Activated CD8-positive, alpha-beta memory T cell treated with anti-CD3 and anti-CD28 coated beads, Interleukin-2, amount 50 U/mL, for 4 hours (primary cell): ENCODE measurements at places on chromosomes 1 and 21.

GRCh38 chr1:183632964-183633363 is 2.6 kb downstream of the ARPC5 start:
- no peak for DNase-seq

- DNase-seq, result no peak
Measured at GRCh38 chr21:27703791-27704190, 736.9 kb upstream of the ADAMTS5 start.

GRCh38 chr1:167541610-167542009 is 12.0 kb downstream of the CREG1 start:
- DNase-seq, result no peak

DNA sequence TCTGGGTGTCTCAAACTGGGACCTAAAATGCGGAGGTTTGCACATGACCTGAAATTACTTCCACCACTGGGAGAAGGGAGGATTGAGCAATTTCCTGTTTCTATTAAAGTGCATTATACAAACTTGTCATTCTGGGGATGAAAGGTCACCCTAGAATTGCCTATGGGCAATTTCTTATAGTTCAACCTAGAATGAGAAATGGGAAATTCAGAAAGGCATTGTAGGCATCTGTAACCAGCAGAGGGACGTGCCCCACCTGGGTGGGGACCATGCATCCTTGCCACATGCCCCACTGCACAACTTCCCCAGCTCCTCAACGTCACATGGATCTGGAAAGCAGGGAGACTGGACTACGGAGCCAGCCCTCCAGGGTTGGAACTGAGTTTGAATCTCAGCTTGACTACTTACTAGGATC is 47.0 kb downstream of the MRPL39 start:
- no peak for DNase-seq

DNA sequence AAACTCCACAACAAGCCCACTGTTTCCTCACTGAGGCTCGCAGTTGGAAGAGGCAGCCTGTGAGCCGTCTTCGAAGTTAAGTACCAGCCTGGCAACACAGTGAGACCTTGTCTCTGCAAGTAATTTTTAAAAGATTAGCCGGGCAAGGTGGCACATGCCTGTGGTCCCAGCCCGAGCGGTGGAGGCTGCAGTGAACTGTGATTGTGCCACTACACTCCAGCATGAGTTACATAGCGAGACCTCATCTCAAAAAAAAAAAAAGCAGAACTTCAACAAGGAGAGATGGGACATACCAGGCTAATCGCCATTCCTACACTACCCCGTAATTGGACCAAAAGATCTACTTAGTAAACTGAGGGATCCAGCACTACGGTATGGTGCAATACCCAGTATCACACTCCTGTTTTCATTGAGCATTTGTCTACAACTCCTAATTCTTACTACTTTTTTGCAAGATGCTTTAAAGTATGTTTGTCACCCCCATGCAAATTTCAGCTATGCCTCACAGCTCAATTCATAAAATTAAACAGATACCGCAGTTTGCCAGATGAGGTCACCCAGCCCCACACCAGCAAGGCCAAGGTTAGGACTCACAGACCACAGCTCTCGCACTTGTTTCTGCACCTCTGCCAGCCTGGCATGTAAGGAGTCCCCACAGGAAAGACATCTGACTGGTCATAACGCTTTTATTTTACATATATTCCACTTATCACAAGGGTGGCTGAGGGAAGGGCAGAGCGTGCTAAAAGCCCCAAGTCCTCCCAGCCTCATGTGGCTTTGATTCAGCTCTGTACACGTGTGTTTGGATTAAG is 21.0 kb downstream of the SDE2 start:
- DNase-seq, result no peak

GRCh38 chr1:241167121-241167630 is 189.8 kb downstream of the RGS7 start:
- no peak for DNase-seq

DNA sequence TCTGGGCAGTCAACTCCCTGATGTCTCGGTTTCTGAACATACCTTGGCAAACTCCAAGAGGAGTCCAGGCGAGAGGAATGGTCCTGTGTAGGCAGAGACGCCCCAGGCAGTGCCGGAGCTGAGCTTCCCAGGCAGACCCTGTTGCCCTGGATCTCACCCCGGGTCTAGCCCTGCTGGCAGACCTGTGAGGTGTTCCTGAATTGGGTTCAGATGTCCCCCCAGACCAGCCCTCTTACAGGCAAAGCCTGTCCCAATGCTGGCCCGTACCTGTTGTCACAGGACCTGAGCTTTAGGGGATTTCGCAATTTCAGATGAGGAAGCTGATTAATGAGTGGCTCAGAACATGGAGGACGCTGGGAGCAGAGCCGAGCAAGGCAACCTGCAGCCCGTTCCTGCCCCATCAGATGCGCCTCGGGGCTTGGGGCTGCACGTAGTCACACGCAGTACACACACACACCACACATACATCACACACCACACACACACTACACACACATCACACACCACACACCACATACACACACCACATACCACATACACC is 38.5 kb upstream of the PDE9A start:
- peak; percentile 45 for DNase-seq

DNA sequence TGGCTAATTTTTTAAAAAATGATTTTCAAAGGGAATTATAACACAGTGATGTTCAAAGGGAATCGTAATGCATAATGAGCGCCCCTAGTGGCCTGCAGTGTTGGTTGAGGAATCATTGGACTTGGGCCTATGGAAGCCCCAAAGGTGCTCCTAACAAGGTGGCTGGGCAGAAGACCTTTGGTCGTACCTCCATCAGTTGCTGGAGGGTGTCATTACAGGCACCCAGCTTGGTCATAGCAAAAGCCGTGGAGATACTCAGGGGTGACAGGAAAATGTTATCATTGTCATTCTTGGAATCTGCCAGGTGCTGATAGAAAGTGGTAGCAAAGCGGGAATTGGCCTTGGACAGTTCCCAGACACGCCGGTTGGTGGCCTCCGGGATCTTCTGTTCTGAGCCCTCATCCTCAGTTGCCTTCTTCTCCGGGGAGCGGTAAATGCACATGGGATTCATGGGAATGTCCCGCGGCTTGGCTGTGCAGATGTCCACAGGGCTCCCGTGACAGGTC is 2.7 kb downstream of the SERPINC1 start:
- DNase-seq, result peak; percentile 19
